Stimulated activated CD4-positive, alpha-beta T cell treated with anti-CD3 and anti-CD28 coated beads, Interleukin-15, amount 100 ng/mL, for 24 hours (primary cell): ENCODE measurements at places on chromosomes 11 and 22.
A peak's percentile ranks its signal among the peaks of the same experiment; 100 is the strongest.

DNA sequence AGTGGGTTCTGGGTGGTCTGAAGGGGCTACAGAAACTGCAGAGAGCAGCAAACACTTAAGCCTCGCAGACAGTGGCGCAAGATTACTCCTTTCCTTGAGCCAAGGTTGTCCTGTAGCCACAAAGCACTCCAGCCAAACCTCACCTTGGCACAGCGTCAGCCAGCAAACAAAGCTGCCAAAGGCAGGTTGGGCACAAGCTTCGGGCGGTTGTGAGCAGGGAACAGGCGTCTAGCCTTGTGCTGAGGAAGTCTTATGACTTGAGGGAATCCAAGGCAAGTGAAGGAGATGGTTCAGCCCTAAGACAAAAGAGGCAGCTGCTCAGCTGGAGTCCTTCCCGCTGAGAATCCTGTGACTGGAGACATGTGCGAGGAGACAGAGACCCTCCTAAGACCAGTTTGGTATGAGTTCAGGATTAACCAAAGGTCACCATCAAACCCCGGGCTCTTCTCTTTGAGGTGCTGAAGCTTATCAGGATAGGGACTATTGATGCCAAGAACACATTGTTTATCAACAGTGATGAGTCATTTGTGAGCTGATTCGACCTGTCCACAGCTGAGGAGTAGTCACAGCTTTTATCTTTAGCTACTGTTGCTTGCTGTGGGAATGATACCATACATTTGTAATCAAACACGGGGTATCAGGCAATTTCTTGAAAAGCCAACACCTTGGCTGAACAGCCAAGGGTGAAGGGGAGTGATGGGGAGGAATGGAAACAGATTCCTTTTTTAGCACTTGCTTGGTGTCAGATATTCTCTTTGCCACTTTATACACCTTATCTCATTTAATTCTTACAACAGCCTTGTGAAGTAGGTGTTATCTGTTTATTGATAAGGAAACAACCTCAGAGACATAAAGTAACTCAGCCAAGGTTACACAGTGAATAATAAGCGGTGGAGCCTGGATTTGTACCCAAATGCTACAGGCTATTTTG is 4.6 kb downstream of the ADM start:
- no peak for DNase-seq

DNA sequence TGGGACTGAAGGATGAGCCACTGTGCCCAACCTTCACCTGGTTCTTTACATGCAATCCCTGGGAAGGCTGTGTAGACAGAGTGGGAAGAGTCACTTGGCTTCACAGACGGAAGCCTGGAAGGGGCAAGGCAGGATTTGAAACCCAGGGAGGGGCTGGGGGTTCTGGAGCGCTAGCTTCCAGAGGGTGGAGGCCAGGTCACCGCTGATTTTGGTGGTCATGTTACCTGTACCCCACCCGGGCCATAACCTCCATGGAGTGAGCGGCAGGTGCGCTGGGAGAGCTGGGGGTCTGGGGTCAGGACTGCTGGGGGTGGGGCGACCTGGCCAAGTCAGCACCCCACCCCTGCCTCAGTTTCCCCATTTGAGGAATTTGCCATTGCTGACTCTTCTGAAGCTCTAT is 38.3 kb downstream of the PDGFB start:
- DNase-seq = no peak

DNA sequence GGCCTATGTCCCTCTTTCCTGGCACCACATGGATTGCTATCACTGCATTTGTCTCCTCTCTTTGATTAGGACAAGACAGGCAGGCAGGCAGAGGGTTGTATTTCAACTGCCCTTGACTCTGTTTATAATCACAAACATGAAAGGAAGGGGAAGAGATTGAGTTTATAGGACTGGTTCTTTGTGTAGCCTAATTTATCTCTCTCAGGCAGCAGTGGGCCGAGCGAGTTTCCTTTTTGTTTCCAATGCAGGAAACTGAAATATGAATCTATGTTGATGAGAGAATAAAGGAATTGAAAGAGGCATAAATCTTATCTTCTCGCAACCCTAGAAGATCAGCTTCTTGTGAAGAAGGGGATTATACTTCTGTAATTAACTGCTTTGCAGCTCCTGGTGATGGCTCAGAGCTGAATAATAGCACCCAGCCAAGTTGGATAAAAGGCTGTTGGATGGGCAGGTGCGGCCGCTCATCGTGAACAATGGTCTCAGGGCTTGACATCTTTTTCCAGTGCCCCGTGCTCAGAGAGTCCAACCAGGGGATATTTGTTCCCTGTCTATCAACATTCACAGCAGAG is 80.6 kb upstream of the SYT13 start:
- no peak for DNase-seq

- no peak for DNase-seq
These were observed 29.8 kb upstream of the BMAL1 start for GRCh38 chr11:13247606-13248296.

- DNase-seq = no peak
These were observed 300.6 kb downstream of the TBC1D22A start for GRCh38 chr22:47063071-47063509.

- no peak for DNase-seq
These were observed 38.2 kb downstream of the CSRP3 start for GRCh38 chr11:19163617-19164016.

- no peak for DNase-seq
These were observed 8.5 kb upstream of the GAL3ST1 start for GRCh38 chr22:30582788-30583545.

GRCh38 chr11:72899238-72899637 is 85.0 kb downstream of the ATG16L2 start:
- no peak for DNase-seq

GRCh38 chr11:70176940-70177689 is 26.0 kb upstream of the FADD start:
- peak; percentile 71 for DNase-seq

GRCh38 chr11:131624531-131624930 is 254.1 kb downstream of the NTM start:
- DNase-seq = no peak
